NCI-H69 (cell line): ENCODE measurements at places on chromosomes 11 and 22.

DNA sequence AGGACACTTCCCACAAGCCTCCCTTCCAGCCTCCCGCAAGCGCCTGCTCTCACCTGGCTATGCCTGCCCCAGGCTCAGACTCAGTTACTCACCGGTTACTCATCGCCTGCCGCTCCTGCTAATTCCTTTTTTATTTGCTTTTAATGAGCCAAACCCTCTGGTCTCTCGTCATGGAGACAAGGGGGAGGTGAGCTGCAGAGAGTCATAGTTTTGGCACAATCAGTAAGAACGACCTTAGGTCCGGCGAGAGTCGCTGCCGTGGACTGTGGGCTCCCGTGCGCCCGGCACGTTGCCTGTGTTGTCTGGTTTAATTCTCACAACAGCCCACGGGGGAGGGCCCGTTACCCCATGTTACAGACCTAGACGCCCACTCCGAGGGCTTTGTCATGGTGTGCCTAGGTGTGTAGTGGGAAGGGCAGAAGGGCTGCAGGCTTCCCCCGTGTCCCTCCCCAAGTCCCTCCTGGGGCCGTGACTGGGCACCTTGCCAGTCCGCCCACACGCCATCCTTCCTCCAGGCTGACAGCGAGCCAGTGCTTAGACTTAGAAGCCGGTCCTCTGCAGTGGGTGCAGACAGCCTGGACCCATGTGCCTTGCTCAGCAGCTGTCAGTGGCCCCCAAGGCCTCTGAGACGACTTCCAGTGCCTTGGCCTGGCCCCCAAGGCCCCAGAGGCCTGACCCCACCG is 42.2 kb downstream of the WNT7B start:
- peak; percentile 89 for DNase-seq

DNA sequence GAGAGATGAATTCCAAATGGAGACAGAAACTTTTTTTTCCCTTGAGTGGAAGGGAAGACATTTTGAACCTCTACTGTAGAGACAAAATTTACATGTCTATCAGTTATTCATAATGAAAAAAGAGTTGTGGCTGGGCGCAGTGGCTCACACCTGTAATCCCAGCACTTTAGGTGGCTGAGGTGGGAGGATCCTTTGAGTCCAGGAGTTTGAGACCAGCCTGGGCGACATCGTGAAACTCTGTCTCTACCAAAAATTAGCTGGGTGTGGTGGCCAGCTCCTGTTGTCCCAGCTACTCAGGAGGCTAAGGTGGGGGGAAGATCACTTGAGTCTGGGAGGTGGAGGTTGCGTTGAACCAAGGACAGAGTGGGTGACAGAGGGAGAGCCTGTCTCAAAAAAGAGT is 4.1 kb downstream of the EED start:
- DNase-seq = no peak

- DNase-seq = no peak
Observed at GRCh38 chr22:22663861-22664800, 19.7 kb downstream of the GGTLC2 start.

- DNase-seq = peak; percentile 77
Observed at GRCh38 chr11:88231894-88232482, 56.7 kb upstream of the RAB38 start.

- DNase-seq = peak; percentile 72
Observed at GRCh38 chr11:73376803-73377629, 817 bp downstream of the RELT start.

- no peak for DNase-seq
Observed at GRCh38 chr22:48974443-48975315, 853.0 kb downstream of the BRD1 start.

GRCh38 chr11:26847459-26847858 is 125.6 kb upstream of the SLC5A12 start:
- DNase-seq = no peak

- DNase-seq = no peak
Observed at GRCh38 chr11:44268614-44269080, 41.3 kb downstream of the ALX4 start.

GRCh38 chr11:61698173-61698948 is 18.2 kb downstream of the DAGLA start:
- peak; percentile 97 for DNase-seq

GRCh38 chr22:23281406-23282088 is 101.2 kb downstream of the BCR start:
- DNase-seq = peak; percentile 81

DNA sequence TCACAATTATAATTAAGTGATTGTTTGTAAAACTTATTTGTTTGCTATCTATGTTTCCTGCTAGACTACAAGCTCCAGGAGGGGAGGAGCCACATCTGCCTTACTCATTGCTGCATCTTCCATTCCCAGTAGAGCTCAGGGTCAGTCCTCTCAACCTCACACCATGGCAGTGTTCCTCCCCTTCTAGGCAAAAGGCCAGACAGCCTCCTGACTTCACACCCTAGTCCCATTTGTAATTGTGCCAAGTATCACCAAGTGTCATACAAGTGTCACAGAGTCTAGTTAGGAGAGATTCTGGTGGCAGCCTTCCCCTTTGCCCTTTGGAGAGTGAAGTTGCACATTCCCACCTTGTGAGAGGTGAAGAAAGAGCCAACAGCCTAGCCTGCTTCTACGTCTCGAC is 490.4 kb downstream of the INSC start:
- DNase-seq = peak; percentile 4

DNA sequence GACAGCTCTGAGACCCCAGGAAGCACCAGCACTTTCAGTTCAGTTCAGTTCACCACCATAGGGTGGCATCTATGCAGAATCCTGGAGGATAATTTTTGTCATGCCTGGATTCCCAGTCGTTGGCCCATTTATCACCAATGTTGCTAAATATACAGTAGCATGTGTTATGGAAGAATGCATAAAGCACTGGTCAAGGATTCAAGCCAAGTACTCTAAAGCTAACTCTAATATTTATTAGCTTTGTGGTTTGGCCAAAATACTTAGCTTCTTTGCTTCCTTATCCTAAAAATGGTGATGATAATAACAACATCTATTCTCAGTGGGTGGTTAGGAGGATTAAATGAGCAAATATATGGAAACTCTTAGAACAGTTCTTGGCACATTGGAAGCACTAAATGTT is 294.7 kb upstream of the ZC3H12C start:
- DNase-seq = no peak

GRCh38 chr11:113059548-113059947 is 98.3 kb downstream of the NCAM1 start:
- no peak for DNase-seq

GRCh38 chr11:33263549-33263948 is 6.4 kb downstream of the HIPK3 start:
- DNase-seq = peak; percentile 26

DNA sequence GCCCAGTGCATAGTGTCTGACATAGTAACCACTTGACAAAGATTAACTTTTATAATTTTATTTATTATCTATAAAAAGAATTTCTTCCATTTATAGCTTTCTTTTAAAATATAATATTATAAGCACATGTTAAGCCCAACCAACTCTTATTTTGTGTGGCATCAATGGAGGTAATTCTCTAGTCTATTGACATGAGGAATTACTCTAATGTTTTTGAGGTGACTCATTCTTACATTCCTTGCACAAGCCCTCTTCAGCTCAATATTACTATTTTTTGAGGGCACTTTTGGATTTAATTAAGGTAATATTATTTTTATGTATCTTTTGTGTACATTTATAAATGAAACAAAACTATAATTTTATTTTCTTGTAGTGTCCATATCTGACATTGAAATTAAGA is 59.6 kb downstream of the AASDHPPT start:
- DNase-seq = no peak

DNA sequence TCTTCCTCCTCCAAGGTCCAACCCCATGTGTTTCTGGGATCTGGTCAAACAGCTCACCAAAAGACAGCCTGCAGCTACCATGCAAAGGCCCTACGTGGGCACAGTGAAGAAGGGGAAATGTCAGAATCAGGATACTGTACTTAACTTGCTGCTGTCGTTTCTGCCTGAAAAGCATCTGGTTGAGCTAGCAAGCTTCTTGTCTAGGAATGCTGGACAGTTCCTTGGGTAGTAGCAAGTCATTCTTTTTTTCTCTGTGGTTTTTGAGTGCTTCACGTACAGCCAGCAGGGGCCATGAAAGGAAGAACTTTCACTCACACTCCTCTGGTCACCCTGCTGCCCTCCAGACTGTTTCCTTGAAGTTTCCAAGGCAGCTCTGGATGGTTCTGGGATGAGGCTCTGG is 24.7 kb downstream of the RCOR2 start:
- DNase-seq = no peak

- no peak for DNase-seq
Observed at GRCh38 chr11:111091321-111091938, 154.1 kb upstream of the POU2AF2 start.

DNA sequence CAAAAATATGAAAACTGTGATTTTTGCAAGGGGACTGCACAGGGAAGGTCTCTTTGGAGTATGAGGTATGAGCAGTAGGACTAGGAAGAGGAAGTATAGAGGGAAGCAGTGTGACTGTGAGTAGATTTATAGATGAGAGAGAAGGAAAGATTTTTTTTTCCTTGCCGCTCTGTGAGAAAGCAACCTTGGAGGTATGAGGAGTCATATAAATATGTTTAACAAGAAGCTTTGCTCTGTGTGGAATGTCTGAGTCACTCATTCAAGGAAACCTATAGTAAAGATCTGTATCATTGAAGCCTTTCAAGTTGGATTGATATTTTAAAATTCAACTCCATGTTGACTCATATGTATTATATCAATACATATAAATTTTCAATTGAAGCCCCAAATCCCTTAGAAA is 26.2 kb downstream of the DNHD1 start:
- no peak for DNase-seq

DNA sequence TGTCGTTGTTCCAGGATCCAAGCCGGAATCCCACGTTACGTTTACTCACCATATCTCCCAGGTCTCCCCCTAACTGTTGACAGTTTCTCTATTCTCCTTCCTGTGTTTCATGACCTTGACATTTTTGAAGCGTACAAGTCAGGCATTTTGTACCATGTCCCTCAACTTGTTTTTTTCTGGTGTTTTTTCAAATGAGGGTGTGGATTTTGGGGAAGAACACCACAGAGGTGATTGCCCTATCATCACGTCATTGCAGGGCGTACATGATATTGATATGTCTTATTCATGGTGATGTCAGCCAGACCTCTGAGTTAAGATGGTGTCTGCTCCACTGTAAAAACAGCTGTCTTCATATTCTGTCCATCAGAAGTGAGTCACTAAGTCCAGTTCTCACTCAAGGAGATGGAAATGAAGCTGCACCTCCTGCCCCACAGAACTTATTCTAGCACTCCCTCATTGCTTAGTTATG is 28.3 kb upstream of the SOX10 start:
- no peak for DNase-seq

DNA sequence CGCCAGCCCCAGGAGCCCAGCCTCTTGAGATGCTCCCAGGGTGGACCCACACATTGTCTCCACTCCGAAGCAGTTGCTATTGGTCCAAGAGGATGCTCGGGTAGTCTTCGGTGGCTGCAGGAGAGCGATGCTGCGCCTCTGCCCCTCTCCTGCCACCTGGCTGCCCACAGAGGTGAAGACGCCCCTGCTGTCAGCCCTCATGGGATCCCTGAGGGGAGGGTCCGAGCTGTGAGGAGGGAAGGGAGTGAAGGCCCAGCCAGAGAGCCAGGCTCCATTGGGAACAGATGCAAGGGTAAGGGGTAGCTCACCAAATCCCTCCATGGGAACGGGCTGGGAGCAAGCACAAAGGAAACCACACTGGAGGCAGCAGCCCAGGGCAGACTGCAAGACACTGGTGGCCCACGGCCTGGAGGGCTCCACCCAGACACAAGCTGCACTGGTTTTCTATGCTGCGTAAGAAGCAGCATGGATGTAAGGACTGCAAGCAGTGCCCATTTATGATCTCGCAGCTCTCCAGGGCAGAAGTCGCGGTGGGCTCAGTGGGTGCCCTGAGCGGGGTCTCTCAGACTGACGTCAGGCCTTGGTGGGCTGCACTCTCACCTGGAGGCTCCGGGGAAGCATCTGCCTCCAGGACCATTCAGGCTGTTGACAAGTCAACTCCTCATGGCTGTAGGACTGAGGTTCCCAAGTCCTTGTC is 15.7 kb downstream of the TSPAN32 start:
- DNase-seq = no peak

DNA sequence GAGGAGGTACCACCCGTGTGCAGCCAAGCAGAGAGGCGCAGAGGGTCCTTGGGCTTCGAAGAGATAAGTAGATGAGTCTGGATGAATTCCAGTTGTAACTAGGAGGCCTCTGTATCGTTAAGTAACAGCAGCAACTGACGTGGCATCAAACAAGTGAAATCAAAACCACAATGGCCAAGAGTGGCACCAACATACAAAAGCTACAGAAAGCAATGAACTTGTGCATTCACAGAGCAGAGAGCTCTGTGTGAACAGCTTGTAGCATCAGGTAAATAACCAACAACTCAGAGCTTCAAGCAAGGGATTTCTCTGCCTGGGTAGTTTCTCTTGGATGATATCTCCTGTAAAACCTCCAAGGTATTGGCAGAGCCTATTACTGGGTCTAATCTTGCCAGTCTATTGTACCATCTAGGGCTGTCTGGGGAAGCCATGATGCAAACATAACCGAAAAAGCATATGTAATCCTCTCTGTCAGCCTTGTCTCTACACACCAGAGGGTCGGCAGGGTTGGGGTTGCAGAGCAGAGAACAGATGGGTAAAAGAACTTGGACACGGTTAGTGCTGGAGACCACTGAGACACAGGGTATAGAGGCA is 83.1 kb upstream of the USP47 start:
- DNase-seq = no peak

GRCh38 chr11:108364159-108364558 is 103.2 kb downstream of the C11orf65 start:
- no peak for DNase-seq

- DNase-seq = peak; percentile 79
Observed at GRCh38 chr11:73566422-73566821, 31.5 kb downstream of the FAM168A start.
